Neural crest cell (in vitro differentiated cells): ENCODE measurements at places on chromosomes 2 and 18.

DNA sequence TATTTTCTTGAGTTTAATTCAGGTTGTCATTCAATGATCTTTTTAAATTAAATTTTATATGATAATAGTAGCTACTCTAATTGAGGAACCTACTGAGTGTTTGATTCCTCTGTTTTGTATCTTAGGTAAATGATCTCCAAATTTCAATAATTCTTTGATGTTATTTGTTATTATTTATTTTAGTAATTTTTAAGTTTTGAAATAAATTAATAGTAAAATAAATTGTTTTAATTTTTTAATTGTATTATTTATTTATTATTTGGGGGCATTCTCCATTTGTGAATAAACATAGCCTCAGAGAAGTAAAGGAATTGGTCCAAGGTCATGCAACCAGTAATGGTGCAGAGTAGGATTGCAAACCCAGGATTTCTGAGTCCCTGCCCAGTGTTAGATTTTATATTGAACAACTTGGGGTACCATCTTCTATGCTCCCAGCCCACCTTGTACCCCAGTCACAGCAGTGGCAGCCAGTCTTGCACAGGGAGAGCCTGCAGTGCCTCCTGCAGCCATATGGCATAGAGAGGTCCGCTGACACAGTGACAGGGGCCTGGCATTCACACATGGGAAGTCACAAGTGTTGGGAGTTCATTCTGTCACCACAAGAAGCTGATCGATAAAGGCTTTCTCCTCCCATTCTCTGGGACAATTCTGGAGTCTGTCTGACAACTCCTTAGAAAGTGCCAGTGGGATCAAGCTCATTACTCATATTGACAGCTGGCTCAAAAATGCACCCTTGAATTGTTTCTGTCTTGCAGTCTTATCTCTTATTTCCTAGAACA, 110.0 kb upstream of the ETAA1 start:
- no peak for DNase-seq

GRCh38 chr18:45284174-45284573, 331.1 kb upstream of the SLC14A2 start:
- DNase-seq, result no peak

- no peak for DNase-seq
These were observed 83.9 kb upstream of the SLC39A10 start for GRCh38 chr2:195572895-195573683.

DNA sequence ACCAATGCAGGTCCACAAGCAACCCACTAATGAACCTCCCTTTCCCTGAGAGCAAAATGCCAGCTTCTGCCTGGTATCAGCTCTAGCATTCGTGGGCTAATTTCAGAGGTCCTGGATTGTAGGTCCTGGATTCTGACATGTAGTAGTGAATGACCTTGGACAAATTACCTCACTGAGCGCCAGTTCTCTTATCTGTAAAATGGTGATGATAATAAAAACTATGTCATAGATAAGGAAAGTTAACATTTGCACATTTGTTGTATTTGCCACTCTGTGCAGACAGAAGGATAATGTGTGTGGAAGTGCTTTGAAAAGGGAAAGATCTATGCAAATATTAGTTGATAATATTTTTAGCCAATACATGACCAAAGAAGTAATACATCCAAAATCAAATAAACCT, 4.1 kb upstream of the TET3 start:
- no peak for DNase-seq

DNA sequence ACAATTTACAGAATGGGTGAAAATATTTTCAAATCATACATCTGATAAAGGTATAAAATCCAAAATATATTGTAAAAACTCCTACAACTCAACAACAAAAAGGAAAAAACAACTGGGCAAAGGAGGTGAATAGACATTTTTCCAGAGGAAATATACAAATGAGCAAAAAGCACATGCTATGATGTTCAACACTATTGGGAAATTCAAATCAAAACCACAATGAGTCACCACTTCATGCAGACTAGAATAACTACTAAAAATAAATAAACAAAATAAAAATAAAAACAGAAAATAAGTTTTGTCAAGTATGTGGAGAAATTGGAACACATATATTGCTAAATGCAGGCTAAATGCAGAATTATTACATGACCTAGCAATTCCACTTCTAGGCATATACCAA, 120.9 kb downstream of the FSIP2 start:
- no peak for DNase-seq

- DNase-seq, result no peak
These were observed 32.0 kb downstream of the PREPL start for GRCh38 chr2:44329343-44329742.

DNA sequence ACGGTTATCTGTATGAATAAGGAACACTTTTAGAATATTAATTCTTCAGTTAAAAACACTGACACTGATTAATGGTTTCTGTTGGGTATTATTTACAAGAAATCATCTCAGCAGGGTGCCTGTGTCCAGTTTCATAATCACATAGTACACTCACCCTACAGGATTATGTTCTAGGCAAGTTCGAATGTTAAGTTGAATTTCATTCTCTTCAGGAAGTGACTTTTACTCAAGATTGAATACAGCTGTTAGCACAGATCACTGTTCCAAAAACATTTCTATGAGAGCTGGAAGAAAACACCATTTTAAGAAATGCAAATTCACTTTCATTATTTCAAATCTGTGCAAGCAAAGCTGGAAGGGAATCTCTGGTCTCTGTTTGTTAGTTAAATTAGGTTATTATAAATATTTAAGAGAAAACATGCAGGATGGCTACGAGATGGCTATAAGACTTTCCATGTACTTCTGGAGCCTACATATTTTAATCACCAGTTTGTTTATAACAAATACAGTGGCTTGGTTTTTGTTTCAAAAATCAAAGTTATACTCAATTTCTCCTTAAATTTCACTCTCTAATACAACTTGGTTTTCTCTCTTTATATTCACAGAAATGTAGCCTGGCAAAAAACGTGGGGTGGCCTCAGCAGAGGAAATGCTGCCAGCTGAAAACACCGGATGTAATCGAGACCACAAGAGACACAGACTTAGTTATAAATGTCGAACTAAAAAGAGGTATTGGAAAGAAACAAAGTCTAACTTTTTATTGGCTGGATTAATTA, 65.8 kb downstream of the RBMS1 start:
- no peak for DNase-seq

- DNase-seq, result no peak
These were observed 104.1 kb downstream of the PAX3 start for GRCh38 chr2:222194669-222195068.

DNA sequence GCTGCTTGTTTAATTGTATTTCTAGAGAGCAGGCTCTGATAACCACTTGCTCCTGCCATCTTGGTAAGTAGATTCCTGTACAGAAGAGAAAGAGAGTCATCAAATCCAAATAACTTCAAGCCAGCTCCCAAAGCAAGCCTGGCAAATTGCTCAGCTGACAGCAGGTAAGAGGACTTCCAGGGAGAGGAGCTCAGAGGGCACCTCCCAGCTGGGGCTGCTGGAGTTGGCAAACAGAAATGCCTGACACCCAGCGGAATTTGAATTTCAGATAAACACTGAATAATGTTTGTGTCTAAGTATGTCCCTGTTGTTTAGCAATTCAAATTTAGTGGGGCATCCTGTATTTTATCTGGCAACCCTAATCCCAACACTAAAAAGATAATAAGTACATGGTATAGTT, 86.2 kb downstream of the MYL12B start:
- DNase-seq, result no peak

DNA sequence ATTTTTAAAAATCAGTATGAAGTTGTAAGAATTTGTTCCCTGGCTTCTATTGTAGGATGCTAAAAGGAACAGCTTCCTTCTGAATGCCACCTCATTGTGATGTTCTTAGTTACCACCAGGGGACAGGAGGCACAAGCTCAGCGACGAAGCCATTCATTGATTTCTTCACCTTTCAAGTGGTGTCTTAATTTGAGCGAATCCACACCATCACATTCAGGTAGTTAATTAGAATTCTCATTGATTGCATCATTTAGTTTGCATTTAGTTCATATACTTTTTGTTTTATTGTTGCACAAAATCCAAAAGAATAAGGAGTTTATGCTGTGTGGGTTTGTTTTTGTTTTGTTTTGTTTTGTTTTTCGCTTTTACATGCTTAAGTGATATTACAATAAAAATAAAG, 23.1 kb downstream of the CYP27C1 start:
- DNase-seq, result no peak

GRCh38 chr2:667332-667999, 9.7 kb downstream of the TMEM18 start:
- no peak for DNase-seq
